CD4-positive, alpha-beta T cell treated with Interleukin-15 for 4 hours (primary cell): ENCODE measurements at places on chromosomes 4 and X.

- no peak for DNase-seq
Observed at GRCh38 chrX:152871260-152871659, 26.6 kb upstream of the ZNF185 start.

GRCh38 chrX:74232859-74233258 lies 71.1 kb upstream of the ZCCHC13 start:
- no peak for DNase-seq

DNA sequence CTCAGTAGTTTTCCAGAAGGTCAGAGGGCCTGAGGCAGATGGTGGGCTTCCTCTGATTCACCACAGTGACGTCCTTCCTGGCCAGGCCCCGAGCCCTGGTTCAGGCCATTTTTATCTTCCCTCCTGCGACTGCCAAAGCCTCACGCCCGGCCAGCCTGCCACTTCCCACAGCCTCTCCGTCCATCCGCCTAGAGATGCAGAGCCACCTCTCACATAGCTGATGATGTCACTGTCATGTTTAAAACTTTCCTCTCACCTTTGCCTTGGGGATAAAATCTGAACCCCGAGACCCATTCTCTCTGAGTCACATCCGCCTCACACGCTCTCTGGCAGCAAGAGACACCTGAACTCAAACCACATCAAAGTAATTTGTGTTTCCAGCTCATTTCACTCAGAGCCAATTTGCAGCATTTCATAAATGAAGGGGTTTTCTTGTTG lies 175.3 kb downstream of the QDPR start:
- peak; percentile 81 for DNase-seq

DNA sequence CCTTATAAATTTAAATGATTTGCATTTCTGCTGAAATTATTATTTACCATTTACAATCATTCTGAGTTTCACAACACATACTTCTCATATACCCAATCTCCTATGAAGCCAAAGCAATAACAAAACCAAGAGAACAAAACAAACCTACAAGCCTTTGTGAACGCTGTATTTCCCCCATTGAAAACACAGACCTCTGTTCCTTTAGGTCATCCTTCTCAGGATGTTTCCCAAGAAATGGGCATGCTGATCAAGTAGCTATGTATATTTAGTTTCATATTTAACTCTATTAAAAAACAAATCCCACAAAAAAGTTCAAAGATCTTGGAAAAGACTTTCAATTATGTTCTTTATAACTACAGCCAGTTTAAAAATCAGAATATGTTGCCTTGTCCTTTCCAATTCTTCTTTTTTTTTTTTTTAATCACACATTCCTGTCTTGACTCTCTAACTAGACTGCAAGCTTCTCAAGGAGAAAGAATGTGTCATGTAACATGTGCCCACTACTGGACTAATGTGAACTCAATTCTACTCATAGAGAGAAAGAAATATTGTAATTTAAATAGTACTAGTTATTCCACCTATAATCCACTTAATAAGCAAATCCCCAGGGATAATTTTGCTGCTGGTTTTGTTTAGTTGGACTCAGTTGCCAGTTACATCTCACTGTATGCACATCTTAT lies 84.3 kb upstream of the PRSS48 start:
- DNase-seq, result no peak

GRCh38 chr4:1490011-1490653 lies 83.9 kb upstream of the NKX1-1 start:
- DNase-seq, result no peak

DNA sequence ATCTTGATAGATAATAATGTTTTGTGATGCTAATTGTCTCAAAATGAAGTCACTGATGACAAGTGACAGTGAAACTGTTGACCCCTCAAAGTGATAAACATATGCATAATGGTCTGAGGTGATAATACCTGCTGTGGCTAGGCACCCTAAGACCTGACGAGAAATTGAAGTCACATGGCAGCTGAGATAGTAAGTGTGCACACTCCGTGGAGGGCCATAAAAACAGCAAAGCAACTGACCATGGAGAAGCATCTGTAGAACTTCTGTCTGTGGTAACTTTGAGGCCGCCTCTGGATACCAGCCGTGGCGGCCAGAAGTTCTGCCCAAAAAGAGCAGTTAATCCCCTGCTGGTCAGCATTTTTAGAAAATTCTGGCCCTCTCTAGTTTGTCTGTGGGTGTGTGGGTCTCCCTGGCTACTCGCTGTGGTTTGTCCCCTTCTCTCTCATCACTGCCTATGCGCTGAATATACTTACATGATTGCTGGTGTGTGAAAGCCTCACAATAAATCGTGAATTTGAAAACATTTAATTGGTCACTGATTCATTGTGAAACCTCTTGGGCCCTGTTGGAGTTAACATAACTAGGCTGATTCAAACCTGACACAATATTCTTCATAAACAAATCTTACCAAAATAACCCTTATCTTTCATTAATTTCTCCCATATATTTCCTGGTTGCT lies 50.6 kb downstream of the CCDC149 start:
- no peak for DNase-seq

GRCh38 chr4:15794426-15794825 lies 16.3 kb downstream of the CD38 start:
- no peak for DNase-seq

DNA sequence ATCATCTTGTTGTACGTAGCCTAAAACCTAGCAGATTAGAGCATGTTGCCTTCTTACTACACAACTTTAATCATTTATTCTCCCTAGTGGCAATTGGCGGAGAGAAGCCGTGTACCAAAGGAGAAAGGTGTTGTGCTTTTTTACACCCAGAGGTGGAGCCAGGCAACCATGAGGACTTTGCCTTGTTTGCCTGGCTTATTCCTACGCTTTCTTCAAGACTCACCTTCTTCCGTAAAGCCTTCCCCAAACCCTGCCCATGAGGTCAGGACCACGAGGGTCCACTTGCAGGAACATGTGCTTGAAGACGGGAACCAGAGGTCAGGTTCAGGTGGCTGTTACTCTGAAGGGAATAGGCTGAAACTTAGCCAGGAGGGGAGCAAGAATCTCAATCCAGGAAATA lies 290.5 kb downstream of the RAB28 start:
- DNase-seq, result no peak

- no peak for DNase-seq
Observed at GRCh38 chr4:6298035-6298434, 28.4 kb downstream of the WFS1 start.

GRCh38 chr4:3612281-3612680 lies 80.1 kb upstream of the LRPAP1 start:
- no peak for DNase-seq

GRCh38 chr4:149465955-149466354 lies 349.7 kb downstream of the IQCM start:
- DNase-seq, result no peak

- DNase-seq, result no peak
Observed at GRCh38 chr4:26447378-26447777, 42.9 kb downstream of the CCKAR start.

DNA sequence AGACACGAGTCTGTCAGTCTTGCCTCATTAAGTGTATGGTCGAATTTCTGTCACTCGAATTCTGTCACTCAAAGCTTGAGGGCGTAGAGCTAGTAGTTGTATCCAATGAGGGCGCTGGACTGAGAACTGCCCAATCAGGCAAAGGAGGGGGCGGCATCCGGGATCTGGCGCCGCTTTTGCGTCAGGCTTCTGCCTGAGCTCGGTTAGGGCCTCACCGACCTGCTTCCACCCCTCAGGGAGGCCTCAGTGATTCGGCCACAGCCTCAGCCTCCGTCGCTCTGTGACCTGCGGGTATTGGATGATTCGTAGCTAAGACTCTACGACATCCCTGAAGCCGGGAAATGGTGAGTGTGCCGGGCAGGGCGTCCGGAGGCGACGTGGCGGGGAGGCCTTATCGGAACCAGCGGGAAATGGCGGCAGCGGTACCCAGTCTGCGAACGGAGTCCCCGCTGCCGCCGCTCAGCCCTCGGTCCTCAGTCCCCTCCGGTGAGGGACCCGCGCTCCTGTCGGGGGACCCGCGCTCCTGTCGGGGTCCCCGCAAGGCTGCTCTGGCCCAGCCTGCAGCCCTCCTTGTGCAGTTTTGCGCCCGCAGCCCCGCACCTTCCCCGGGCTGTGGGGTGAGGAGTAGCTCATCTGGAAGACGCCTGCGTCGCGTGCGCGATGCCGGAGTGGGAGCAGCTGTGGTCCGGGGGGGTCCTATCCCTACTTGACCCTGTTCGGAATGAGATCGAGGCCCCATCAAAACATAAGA lies 88.3 kb downstream of the ZNF718 start:
- DNase-seq, result no peak

- no peak for DNase-seq
Observed at GRCh38 chr4:149605601-149606378, 209.9 kb downstream of the IQCM start.

GRCh38 chr4:26493461-26493860 lies 3.2 kb upstream of the CCKAR start:
- DNase-seq, result no peak

GRCh38 chr4:101200561-101200960 lies 146.8 kb downstream of the PPP3CA start:
- DNase-seq, result no peak

DNA sequence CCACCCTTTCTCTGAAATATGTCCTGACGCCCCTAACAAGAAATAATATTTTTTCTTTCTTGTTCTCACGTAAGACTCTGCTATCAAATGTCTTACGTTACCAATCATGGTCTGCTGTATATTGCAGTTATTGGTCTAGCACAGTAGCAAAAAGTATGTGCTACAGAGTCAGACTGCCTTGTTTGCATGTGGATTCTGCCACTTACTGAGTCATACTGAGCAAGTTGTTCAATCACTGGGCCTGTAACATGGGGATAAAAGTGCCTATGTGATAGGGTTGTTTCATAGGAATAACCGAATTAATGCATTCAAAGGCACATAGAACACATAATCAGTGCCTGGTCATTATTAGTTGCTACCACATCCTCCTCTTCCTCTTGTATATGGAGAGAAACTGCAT lies 14.1 kb downstream of the RPGR start:
- no peak for DNase-seq

GRCh38 chr4:73615613-73616012 lies 4.6 kb downstream of the RASSF6 start:
- DNase-seq, result no peak

DNA sequence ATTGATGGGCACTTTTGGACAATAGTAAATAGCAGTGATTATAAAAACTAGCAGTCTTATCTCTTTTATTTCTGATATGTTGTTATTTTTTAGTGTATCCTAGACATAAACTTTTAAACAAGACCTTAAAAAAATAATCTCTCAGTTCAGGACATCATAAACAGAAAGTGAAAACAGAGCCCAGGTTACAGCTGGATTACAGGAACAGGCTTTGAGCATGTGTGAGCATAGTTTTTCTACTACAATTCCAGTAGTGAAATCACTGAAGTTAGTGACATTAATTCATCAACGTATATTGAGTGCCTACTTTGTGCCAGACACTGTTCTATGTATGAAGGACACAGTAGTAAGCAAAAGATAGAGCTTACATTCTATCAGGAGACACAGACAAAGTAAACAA lies 16.9 kb downstream of the TRIM75 start:
- DNase-seq, result no peak

- no peak for DNase-seq
Observed at GRCh38 chr4:186227221-186227620, at the start of gene KLKB1. Gene KLKB1 (plus strand): TSS chr4:186227507. CDS start chr4:186228196, 689 bp downstream.

GRCh38 chrX:15465347-15465746 lies 27.8 kb downstream of the PIR start:
- DNase-seq, result no peak

DNA sequence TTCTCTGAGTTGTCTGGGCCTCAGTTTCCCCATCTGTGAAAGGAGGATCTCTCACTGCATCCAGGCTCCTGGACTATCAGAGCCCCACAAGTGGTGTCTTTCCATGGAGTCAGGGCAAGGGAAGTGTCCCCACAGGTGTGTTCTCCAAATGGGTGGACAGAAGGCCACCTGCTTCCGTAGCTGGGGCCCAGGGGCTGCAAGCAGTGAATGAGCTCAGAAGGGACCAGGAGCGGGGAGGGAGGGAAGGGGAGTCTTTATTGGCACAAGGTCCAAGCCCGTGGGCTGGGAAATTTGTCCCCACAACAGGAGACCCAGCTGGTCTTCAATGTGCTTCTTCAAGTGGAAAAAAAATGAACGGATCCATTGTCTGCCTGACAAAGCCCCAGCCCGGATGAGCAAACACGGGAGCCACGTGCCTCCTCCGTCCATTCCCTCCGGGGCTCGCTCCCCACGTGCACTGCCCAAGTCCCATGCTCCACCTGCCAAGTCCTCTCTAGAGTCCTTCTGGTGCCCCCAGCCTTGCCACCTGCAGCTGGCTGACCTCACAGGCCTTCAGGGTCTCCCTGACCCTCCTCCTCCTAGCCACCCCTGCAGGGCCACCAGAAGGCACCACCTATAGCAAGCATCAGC lies 72.0 kb downstream of the JAKMIP1 start:
- no peak for DNase-seq

DNA sequence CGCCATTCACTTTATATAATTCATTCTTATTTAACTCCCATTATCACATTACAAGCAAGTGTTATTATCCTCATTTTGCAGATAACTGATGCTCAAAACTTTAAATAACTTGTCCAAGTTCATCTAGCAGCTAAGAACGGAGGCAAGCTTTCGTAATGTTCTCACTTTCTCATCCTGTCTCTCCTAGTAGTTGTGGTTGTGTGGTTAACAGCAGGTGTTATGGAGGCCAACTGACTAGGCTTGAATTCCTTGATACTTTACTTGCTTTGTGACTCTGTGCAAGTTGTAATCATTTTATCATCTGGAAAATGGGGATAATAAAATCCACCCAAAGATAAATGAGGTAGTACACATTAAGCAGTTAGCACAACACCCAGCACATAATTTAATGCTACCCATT lies 109.9 kb upstream of the PTPN13 start:
- DNase-seq, result no peak

- DNase-seq, result no peak
Observed at GRCh38 chr4:152516156-152516555, 19.7 kb downstream of the FBXW7 start.

DNA sequence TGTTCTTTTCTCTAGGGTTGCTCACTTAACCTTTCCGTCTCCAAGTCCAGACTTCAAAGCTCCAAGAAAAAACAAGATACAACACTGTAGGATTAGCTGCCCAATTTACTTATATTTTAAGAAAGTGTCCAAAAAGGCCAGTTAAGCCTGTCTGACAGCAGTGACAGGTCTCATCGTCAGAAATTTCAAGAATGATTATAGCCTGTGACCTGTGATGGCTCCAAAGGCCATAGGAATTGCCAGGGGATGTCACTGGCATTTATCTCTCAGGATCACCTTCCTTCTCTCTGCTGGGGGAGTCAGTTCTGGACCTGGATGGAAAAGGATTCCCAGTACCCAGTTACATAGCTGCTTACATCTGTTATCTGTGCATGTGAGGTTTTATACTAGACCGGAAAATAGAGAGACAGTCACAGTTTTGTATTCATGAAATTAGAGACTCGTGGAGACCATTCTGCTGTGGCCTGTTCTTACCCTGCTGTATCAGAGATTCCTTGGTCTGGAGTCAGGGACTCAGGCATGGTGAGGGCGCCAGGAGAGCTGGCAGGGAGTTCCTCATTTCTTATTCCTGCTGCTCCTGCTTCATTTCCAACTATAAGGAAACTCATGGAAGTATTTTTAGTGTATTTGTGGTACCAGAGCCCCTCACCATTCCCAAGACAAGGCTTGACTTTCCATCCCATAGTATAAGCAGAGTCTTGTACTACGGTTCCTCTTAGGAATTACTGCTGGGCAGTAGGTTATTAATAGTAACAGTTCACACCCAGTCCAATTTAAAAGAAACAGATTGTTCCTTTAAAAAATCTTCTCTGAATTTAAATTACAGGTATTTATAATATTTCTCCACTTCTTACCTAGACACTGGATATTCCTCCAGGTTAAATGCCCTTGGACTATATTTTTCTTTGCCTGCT lies 220.8 kb downstream of the SHROOM3 start:
- no peak for DNase-seq
